Upper lobe of left lung (tissue), 6 donors: ENCODE measurements at places on chromosomes 7 and 10. TPM values are rescaled to one million over a fixed set of nuclear protein-coding genes. Genes with fewer than 3 reads are reported as not detected.

Gene PTN
- 10.3 TPM for total RNA-seq

- no peak for DNase-seq
These were observed 8.3 kb downstream of the HOXA4 start for GRCh38 chr7:27122077-27122910.

Gene TRIM73
- 2.4 TPM for total RNA-seq

DNA sequence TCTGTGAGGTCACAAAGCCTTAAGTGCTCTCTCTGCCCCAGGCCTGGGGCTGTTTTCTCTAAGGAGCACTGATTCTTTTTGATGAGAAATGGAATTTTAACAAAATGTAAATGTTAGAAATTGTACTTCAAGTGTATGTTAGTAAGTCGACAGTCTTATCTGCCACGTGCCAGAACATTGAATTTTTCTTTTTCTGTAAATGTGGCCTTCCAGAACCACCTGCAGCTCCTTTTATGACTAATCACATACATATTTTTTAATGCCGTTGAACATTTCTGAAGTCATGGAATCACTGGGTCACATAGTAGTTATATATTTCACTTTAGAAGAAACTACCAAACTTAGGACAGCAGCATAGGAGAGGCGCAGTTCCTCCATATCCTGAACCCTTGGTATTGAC, 38.0 kb downstream of the UBE3C start:
- DNase-seq = no peak

DNA sequence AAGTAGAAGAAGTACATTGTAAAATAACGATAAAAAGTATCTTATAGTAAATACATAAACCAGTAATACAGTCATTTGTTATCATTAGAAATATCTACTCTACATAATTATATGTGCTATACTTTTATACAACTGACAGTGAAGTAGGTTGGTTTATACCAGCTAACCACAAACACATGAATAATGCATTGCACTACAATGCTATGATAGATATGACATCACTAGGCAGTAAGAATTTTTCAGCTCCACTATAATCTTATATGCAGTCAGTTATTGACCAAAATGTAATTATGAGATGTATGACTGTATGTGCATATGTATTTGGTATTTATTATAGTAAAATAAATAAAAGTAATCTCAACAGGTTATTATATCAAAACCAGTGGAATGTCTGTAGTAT, 23.4 kb upstream of the SGCE start:
- DNase-seq = no peak

- no peak for DNase-seq
These were observed 65.4 kb upstream of the DIP2C start for GRCh38 chr10:754914-755313.

GRCh38 chr10:44647877-44648542, 263.1 kb upstream of the CXCL12 start:
- DNase-seq = no peak

Gene SAMD9
- total RNA-seq = 5.3 TPM

Gene GPR37
- 0.69 TPM for total RNA-seq

Gene EBLN1
- not detected for total RNA-seq

- no peak for DNase-seq
These were observed 1.2 kb downstream of the COX19 start for GRCh38 chr7:974172-974571.

DNA sequence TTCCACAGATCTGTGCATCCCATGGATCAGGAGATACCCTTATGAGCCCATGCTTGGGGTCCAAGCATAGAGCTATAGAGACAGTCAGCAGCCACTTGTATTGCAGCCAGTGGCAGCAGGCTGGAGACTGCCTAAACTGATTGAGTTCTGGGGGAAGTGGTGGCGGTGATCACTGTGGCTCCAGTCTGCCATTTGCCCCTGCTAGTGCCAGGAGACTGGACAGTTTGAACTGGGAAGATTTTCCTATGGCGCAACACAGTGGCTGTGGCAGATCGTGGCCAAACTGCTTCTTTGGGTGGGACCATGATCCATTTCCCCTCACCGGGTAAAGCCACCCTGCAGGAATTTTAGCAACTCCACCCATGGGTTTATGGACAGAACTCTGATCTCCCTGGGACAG, 679.7 kb upstream of the SEMA3D start:
- DNase-seq = no peak

DNA sequence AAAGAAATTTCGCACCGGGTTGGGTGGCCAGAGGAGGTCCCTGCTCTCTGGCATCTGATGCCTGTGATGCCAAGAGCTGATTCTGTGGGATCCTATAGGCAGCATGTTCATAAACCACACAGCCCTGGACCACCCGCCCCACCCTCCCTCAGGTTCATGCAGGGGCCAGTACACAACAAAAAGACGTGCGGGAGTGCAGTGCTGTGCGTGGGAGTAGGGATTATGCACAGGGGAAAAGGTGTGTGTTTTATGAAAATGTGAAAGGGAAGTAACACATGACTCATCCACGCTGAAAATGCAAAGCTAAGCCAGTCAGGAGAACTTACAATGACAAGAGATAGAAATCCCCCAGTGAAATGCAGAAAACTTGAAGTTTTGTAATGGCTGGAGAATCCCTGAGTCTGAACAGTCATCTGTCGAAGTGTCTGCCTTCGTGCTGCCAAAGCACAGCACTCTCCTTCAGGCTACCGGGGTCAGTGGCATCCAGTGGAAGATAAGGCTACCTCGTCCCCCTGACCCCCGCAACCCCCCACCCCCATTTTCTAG, 1.1 kb downstream of the KIAA1217 start:
- no peak for DNase-seq

- DNase-seq = no peak
These were observed 6.1 kb upstream of the RBM33 start for GRCh38 chr7:155638366-155638765.

- no peak for DNase-seq
These were observed 485.3 kb upstream of the ADARB2 start for GRCh38 chr10:2222631-2223030.

Gene SUN1
- 122 TPM for total RNA-seq

- peak; percentile 15 for DNase-seq
These were observed 39.3 kb downstream of the CALML3 start for GRCh38 chr10:5563991-5564536.

Gene LRIT1
- total RNA-seq = not detected

Gene CDH23
- 12.0 TPM for total RNA-seq

Gene PIP
- 23.0 TPM for total RNA-seq

DNA sequence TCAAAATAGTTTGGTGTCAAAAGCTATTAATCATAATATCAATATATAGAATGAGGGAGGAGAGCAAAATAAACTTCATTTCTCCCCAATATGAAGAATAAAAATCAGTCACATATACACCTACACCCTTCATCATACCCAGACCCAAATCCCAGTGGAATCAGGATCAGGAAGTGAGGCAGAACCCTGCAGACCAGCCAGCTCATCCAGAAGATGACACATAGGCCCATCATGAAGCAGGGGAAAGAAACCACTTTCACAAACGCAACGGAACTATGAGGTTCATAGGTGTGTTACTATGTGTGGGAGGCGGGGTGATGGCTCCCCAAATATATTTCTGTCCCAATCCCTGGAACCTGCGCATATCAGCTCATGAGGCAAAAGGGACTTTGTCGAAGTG, 89.0 kb downstream of the RSU1 start:
- DNase-seq = no peak
